ENCODE measurements at places on chromosomes 6 and 20. TPM values are rescaled to one million over a fixed set of nuclear protein-coding genes. Genes with fewer than 3 reads are reported as not detected.

Gene CRYBG1
- 26.2 TPM for total RNA-seq

DNA sequence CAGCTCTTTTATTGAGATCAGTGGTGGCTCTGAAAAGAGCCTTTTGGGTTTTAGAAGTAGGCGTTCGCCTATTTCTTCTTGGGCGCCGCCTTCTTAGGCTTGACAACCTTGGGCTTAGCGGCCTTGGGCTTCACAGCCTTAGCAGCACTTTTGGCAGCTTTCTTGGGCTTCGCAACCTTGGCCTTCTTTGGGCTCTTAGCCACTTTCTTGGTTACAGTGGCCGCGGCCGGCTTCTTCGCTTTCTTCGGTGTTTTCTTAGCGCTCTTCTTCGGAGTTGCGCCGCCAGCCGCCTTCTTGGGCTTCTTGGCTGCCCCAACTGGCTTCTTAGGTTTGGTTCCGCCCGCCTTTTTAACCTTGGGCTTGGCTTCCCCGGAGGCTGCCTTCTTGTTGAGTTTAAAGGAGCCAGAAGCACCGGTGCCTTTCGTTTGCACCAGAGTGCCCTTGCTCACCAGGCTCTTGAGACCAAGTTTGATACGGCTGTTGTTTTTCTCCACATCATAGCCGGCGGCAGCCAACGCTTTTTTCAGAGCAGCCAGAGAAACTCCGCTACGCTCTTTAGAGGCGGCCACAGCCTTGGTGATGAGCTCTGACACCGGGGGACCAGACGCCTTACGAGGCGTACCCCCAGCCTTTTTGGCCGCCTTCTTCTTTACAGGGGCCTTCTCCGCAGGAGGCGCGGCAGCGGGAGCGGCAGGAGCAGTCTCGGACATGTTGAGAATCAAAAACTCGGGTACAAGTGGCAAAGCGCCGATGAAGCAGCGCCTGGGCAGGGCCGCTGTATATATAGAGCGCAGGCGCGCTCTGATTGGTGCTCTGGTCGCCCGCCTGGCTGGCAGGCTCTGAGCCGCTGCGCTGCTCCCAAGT, 31.3 kb upstream of the HFE start:
- peak; percentile 93 for DNase-seq

- DNase-seq = no peak
Measured at GRCh38 chr20:47055699-47056369, 161.2 kb downstream of the EYA2 start.

GRCh38 chr6:19160081-19160730, 677.0 kb upstream of the ID4 start:
- DNase-seq = no peak

- no peak for DNase-seq
Measured at GRCh38 chr6:60643870-60644269, 1642.2 kb downstream of the KHDRBS2 start.

GRCh38 chr6:110180228-110181008, at the start of gene CDC40:
TSS of gene CDC40 (plus strand) at chr6:110180427. CDS start at chr6:110180445, 18 bp downstream.
- DNase-seq = peak; percentile 72

DNA sequence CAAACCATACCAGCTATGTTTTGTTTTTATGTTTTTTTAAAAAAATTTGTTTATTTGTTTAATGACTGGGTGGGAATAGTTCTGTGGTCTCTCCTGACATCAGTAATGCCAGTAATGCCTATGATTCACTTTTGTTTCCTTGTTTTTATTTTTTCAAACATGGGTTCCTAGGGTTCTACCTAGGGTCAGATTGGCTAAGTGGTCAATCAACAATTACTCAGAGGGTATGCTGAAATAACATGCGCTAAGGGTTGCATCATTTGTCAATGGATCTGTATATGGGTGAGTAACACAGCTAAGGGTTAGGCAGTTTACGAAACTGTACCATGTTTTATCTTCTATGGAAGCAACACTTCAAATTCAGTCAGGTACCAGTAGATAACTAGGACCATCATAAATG, 583.8 kb upstream of the GJE1 start:
- DNase-seq = no peak

DNA sequence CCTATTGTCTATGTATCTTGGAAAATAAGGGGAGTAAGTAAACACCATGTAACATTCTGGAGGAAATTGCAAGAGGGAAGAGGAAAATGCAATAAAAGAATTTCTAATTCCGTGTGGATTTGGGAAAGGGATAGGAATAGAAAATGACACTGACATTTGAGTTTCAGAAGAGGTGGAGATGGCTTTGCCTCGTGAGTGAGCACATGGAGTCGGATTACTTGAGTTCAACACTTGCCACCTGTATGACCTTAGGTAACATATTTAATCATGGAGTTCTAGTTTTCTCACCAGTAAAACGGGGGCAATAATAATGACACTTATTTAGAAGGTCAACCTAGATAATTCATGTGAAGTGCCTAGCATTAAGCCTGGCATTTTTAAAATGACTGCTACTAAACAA, 10.8 kb upstream of the PBOV1 start:
- DNase-seq = no peak
